A172 (cell line): ENCODE measurements at places on chromosomes 4 and X. TPM values are rescaled to one million over a fixed set of nuclear protein-coding genes. Genes with fewer than 3 reads are reported as not detected.

DNA sequence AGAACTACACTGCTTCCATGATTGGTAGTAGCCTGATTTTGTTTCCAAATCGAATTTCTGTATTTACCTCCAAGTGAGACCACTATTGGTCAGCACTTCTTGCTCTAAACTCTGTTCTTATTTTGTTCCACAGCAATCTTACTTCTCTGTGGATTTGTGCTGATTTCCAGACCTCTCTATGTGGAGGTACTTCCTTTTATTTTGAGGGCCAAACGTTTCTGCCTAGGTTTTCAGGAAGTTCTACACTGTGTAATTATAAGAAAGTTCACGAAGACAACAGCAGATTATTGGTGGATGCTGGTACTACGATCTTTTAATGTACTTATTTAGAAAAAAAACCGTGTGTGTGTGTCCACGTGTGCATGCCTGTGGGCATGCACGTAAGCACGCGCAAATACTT lies 46.7 kb downstream of the DTHD1 start:
- no peak for DNase-seq

DNA sequence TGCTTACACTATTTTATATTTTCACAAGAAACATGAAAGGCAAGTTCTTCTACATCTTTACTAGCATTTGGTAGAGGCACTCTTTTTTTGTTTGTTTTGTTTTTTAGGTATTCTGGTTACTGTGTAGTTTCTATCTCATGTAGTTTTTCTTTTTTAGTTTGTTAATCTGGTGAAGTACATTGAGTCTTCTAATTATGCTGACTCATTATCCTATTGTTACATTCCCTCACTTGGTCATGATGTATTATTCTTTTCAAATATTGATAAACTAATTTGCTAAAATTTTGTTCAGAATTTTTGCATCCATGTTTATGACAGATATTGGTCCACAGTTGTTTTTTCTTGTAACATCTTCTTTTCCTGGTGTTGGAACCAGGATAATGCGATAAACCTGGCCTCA lies 4.7 kb downstream of the GK2 start:
- no peak for DNase-seq

DNA sequence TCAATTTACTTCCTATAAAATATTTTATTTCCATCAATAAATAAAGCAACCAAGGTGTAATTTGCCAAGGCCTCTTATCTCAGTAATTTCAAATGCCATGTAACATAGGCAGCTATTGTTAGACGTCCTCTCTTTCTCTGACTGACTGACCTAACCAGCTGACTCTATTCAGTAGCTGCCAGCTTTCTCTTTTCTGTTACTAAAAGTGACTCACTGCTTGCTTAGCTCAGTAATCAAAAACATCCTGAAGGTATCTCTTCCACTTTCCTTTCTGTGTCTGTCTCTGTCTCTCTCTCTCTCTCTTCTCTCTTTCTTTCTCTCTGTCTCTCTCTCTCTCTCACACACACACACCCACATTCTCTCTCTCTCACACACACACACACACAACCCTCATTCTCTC lies 134.2 kb downstream of the SPOCK3 start:
- DNase-seq, result peak; percentile 73

Gene SRPK3
- total RNA-seq, result 0.59 and 2.2 TPM in 2 replicates

- no peak for DNase-seq
Measured at GRCh38 chr4:152843481-152844090, 63.8 kb downstream of the ARFIP1 start.

DNA sequence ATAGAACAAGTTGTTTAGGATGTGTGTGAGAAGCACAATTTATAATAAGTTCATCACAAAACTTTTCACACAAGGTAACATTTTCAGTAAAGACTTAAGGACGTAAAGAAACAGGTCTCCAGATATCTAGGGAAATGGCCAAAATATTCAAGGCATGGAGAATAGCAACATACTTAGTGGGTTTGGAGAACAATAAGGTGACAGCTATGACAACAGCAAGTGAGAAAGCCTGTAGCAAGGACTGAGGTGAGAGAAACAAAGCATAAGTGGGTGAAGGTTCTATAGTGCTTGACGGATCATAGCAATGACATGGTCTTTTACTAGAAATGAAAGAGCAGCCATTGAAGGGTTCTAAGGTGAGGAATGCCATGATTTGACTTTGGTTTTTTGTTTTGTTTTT lies 1337.3 kb downstream of the PCDH18 start:
- no peak for DNase-seq

Gene CPXCR1
- total RNA-seq, result not detected in 2 replicates

Gene HS3ST1
- total RNA-seq, result not detected in 2 replicates

DNA sequence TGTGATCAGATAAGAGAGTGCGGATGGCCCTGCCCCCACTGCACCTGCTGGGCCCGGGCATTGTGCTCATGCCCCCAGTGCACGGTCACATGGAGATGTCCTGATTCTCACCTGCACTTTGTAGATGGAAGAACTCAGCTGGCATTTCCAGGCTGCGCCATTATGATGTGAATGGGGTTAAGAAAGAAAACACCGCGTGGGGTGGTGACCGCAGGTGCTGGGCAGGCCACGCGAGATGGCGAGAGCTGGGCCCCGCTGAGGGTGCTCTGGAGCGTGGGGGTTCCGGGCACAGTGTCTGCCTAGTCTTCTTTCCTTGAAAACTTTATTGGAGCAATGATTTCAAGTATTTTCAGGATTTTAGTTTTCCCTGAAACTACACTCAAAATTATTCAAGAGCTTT lies 17.8 kb upstream of the HGFAC start:
- no peak for DNase-seq

DNA sequence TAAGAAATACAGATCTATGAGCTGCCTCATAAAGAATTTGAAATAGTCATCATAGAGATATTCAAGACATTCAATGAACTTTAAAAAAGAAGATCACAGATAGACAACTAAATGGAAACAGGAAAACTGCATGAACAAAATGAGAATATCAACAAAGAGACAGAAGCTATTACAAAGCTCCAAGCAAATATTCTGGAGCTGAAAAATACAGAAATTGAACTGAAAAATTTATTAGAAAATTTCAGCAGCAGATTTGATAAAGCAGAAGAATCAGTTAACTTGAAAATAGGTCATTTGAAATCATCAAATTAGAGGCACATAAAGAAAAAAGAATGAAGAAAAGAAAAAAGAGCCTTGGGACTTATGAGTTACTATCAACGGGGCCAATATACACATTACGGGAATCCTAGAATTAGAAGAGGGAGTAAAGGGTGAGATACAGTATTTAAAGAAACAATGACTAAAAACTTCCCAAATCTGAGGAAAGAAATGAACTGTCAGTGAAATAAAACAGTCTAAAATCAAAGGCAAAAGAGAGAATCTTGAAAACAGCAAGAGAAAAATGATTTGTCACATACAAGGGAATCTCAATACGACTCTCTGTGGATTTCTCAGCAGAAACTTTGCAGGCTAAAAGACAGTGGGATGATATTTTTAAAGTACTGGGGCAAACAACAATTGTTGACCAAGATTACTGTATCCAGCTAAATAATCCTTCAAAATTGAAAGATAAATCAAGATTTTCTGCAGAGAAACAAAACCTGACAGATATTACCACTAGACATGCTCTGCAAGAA lies 641.6 kb downstream of the ANKRD50 start:
- no peak for DNase-seq

DNA sequence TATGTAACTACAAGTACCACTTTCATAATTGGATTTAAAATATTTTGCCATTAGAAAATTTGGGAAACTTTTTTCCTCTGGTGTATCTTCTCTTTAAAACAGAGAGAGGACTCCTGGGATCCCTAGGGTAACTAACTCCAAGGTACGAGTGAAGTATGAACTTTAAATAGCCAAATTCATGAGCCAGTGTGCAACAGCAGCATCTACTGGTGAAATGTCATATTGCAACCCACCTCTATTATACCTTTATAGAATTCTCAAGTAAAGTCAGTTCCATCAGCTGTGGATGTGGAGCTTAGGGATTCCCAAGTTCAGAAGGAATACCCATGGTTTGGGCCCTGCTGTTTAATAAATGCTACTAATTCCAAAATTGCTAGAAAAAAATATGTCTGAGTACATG lies 282.7 kb upstream of the TAPT1 start:
- no peak for DNase-seq

DNA sequence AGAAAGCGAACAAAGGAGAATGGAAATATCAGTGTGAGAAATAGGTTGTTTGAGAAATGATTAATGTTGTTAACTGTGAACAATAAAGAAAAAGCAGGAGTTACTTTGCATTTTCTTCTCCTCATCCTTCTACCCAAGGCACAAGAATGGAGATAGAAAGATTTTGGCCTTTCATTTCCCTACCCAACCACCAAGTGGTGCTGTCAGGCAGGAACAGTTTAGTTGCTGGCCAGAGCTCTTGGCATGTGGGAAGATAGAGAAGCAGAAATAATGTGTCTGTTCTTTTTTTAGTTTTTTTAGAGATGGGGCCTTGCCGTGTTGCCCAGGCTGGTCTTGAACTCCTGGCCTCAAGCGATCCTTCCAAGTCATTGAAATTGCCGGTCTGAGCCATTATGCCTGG lies 12.8 kb downstream of the HOPX start:
- DNase-seq, result no peak

Gene H2BW2
- not detected in 2 replicates for total RNA-seq

- no peak for DNase-seq
Measured at GRCh38 chr4:142777045-142777743, 68.9 kb downstream of the INPP4B start.

DNA sequence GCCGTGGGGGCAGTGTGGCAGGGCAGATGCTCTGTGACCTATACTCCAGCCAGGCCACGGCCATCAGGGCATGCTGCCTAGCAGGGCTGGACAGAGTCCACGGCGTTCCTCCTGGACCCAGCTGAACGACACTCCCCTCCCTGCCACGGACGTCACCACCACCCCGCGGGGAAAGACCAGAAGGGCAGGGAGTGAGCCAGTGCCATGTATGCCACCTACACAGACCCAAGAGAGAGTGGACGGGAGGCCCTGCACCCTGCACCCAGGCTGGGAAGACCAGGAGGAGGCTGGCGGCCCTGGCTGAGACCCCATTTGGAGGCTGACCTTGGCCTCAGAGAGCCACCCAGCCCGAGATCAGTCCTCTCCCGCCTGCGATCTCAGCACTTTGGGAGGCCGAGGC lies 101.9 kb downstream of the FAM53A start:
- DNase-seq, result no peak

GRCh38 chr4:82648356-82648755 lies 86.6 kb upstream of the TMEM150C start:
- DNase-seq, result no peak

Gene ZNF711
- not detected in 2 replicates for total RNA-seq

Gene NLGN4X
- 0.74 and 1.5 TPM in 2 replicates for total RNA-seq

Gene CPZ
- total RNA-seq, result 3.1 TPM in 2 replicates
